ENCODE measurements at places on chromosomes 11 and 22.

- no peak for DNase-seq
Measured at GRCh38 chr11:8327761-8328192, 64.1 kb upstream of the LMO1 start.

DNA sequence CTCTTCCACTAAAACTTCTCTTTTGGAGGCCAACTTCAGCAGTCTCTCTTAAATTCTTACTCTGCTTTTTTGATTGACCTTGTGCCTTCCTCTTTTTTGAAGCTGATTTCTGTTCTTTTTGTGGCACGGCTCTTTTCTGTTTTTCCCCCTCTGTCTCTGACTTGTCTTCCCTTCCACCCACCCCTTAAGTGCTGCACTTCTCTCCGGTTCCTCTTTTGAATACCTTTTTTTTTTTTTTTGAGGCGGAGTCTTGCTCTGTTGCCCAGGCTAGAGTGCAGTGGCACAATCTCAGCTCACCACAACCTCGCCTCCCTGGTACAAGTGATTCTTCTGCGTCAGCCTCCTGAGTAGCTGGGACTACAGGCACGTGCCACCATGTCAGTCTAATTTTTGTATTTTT is 211.9 kb downstream of the BLID start:
- DNase-seq: no peak

DNA sequence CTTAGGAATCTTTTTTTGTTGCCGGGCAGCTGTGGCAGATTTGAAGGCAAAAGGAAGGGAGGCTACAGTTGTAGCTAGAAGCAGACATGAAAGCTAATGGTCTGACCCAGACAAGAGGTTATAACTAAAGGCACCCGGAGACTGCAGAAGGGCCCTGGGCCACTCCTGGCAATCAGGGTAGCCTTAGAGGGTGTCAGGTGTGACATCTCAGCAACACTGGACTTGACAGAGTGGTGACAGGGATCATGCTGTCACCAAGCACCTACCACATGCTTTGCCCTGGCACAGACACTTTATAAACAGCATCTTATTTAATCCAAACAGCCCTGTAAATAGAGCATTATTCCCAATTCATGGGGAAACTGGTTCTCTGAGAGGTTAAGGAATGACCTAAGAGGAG is 25.7 kb downstream of the TUB start:
- DNase-seq: no peak

GRCh38 chr11:92981508-92982043 is 12.1 kb downstream of the MTNR1B start:
- DNase-seq: no peak

DNA sequence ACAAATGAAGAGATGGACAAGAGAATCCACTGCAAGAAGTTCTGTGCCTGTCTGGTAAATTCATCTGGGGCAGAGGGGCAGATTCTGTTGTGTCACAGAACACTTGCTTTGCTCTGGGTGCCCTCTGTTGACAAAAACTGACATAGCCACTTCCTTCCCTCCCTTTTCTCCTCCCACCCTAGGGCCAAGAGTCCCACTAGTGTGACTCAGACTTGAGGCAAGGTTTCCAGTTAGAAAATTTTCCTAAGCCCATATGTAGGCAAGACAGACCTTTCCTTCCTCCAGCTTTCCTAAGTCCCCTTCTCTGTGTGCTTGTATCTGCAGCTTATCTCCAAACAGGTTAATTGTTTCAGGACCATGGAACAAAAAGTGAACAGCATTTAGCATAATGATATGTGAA is 106.8 kb downstream of the RBFOX2 start:
- DNase-seq: peak; percentile 84

DNA sequence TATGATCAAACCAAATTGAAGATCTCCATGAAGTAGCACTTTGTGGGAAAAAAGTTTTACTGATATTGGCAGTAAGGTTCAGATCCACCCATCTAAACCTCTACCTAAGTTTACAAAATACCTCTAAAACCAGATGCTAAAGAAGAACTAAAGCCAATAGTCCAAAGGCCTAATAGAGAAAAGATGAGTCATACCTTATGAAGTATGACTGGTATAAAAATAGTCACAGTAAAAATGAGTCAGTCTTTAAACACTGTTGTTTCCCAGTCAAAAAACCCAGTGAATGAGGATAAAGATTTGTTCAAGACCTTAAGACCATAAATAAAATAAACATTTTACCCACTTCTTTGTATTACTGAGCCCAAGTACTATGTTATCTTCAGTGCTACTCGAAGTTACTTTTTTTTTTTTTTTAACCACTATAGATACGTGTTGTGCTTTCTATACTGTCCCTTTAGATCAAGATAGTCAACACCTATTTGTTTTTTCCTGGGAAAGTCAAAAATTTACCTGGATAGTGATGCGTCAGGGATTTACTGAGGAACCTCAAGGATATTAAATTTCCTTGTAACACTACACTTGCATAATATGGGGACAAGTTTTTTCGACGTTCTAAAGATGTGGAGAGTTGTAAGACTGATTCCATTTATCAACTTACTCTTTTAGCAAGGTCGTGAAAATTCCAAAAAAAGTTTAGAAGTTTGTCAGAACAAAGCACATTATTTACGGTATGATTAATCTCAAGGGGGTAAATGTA is 87.3 kb downstream of the CCDC73 start:
- DNase-seq: peak; percentile 69

DNA sequence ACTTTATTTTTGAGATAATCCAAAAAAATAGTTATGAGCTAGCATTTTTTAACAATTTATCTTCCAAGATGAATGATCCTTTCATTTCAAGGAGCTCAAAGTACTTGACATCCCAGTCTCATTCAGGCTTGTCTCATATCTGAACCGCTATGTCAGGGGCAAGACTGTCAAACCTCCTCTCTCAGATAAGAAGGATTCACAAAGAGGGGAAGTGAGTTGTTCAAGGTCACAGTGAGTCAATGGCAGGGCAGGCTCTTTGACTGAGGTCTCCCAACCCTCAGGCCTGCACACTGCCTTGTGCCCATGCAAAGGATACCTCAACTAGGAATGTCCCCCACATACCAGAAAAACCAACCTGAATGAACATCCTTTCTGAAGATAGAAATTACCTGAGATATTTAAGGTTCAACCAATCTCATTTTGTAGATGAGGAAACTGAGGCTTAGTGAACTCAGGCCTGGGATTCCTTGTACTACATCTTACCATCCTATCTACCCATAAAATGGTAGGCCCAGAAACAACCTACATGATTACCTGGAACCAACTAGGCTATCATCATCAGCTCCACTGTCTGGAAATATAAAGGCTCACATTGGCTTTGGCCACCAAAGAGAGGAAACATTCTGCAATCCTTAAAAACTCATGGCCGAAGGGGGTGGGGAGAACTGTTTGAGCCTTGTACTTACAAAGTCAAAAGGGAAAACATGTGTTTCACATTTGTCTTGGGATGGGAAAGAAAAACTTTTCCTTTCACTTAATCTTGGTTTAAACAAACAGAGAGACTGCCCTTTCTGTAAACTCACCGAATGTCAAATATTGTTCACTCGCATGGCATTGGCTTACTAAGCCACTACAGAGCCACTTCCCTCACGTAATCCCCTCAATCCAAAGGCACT is 51.1 kb downstream of the LIF start:
- DNase-seq: peak; percentile 48

DNA sequence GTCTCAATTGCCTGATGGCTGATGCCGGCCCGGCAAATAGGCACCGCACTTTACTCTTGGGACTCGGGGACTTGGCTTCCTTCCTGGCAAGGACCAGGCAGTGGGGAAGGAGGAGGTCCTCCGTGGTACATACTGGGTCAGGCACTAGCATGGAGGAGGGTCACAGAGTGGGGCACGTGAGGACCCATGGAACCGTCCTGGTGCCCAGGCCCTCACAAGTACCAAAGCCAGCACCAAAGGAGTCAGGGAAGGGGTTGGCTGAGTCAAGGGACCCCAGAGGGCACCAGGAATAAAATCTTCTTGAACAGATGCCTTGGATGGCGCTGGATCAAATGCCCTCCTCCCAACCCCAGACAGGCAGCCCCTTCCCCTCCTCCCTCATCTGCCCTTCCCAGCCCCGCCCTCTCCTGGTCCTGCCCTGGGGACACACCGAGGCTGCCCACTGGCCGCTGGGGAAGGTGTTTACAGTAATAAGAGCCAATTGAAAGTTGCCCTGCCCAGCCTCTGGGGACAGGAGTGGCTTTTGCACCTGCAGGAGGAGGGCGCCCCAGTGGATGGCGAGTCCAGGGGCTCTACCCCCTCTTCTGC is 5.6 kb upstream of the CARNS1 start:
- no peak for DNase-seq

- peak; percentile 73 for DNase-seq
Measured at GRCh38 chr22:35023692-35024363, 42.1 kb upstream of the ISX start.

- peak; percentile 40 for DNase-seq
Measured at GRCh38 chr11:73372375-73372993, 3.7 kb upstream of the RELT start.

GRCh38 chr11:92123540-92123939 is 101.1 kb upstream of the FAT3 start:
- peak; percentile 3 for DNase-seq

GRCh38 chr11:12089041-12089440 is 21.3 kb upstream of the MICAL2 start:
- DNase-seq: no peak

- DNase-seq: no peak
Measured at GRCh38 chr11:36485298-36486002, 24.6 kb downstream of the TRAF6 start.

- DNase-seq: no peak
Measured at GRCh38 chr22:45838305-45838887, 138.6 kb downstream of the WNT7B start.

GRCh38 chr11:130499828-130500227 is 51.4 kb downstream of the ADAMTS15 start:
- DNase-seq: no peak

DNA sequence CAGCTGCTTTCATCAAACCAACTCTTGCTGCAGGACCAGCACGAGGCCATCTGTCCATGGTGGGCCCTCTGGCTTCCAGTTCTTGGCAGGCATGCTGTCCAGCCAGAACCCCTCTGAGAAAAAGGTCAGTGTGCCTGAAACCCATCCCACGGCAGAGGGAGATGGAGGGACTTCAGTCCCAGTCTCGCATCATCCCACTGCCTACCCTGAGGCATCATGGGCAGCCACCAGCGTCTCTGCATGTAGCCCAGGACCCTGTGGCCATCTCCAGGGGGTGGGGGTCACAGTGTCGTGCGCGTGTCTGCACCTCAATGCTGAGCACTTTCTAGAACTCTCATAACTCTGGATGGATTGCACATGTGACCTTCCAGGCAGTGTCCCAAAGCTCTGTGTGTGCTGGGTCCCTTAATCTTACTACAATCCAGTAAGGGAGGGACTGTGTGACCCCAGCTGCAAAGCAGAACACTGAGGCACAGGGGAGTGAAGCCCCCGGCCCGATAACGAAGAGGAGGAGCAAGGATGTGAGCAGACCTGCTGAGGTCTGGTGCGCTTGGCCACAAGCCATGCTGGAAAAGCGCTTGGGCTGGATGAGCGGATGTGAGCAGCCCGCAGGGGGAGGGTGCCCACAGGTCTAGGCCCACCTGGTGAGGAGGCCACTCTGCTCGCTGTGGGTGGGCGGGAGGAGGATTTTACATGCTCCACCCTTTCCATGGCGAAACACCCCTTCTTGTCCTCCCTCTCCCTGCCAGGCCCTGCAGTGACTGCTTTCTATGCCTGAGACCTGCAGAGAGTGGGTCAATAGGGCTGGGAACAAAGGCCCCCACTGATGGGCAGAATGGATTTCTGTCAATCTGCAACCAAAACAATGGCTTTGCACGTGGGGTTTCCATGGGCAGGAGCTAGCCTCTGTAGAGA is 1401.0 kb downstream of the BRD1 start:
- DNase-seq: no peak

DNA sequence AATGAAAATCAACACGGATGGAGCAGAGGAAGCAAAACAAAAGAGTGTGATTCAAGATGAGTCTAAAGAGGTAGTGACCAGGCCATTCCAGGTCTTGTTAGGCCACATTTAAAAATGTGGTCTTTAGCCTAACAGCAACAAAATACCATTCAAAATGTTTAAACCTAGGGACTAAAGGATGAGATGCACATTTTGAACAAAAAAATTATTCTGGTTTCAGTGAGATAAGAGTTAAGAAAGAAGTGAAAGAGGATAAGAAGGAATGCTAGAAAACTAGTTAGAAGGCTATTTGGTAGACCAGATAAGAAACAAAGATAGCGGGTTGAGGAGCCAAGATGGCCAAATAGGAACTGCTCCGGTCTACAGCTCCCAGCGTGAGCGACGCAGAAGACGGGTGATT is 85.2 kb downstream of the CWF19L2 start:
- DNase-seq: no peak

- peak; percentile 80 for DNase-seq
Measured at GRCh38 chr11:6320411-6321155, at the start of gene CAVIN3. Gene CAVIN3, minus strand, starts transcription at chr11:6320501. Its CDS starts 25 bp downstream, at chr11:6320476.

- DNase-seq: no peak
Measured at GRCh38 chr11:61057615-61058014, 44.7 kb upstream of the CD5 start.

DNA sequence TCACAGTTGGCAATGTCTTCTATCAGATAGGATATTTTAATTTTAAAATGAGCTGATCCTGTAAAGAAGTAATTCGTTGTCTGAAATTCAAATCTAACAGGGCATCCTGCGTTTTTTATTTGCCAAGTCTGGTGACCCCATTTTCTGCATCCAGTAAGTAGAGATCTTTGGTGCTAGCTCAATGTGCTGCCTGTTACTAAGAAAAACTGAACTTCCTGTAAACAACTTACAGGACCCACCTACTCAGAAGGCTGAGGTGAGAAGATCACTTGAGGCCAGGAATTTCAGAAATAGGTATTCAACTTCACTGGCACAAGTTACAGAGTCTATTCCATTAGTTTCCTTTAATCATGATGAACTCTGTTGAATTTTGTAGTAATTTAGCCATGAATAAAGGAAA is 4.0 kb downstream of the ARL14EP start:
- no peak for DNase-seq

- DNase-seq: no peak
Measured at GRCh38 chr11:130183878-130184610, 24.5 kb downstream of the ST14 start.

- DNase-seq: no peak
Measured at GRCh38 chr22:32874976-32875375, 73.5 kb downstream of the TIMP3 start.

DNA sequence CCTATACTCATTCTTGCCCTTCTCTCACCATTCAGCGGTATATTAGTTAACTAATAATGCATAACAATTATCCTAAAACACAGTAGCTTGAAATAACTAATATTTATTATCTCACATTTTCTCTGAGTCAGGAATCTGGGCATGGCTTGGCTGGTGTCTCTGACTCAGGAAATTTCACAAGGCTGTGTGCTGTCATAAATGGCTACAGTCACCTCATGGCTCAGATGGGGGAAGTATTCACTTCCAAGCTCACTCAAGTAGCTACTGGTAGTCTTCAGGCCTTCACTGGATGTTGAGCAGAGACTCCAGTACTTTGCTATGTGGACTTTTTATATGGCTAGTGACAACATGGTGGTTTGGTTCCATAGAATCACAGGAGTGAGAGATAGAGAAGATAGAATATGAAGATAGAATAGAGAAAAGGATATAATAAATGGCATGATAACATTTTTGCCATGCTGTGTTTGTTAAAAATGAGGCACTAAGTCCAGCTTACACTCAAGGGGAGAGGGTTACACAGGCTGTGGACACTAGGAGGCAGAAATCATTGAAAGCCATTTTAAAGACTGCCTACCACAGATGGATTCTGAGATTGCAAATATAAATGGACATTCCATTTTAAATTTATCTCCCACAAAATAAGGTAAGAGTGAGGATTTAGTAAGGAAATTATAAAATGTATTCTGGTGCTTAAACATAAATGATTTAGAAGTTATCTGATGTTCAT is 997.8 kb upstream of the CHORDC1 start:
- no peak for DNase-seq

GRCh38 chr11:74320538-74320937 is 9.1 kb upstream of the P4HA3 start:
- no peak for DNase-seq
